NCI-H226 (cell line): ENCODE measurements at places on chromosomes 6 and 20.

DNA sequence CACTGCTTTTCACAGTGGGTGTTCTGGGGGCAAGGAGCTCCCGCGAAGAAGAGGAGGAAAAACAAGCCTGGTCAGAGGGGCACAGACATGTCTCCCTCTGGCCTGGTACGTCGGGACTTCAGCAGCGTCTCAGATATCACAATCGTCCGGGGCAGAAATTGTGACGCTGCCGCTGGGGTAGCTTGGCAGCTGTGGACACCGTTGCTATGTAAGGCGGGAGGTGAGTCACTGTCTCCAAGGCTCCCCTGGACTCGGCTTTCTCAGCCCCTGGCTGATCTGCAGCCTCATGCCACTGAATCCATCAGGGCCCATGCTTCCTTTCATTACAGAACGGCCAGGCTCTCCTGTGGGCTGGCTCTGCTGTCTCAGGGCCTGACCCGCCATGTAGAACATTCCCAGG, 98.7 kb downstream of the SULF2 start:
- DNase-seq, result no peak

GRCh38 chr20:63501818-63502670, 3.2 kb upstream of the EEF1A2 start:
- no peak for DNase-seq

- peak; percentile 79 for DNase-seq
Measured at GRCh38 chr6:146851837-146852236, 253.1 kb downstream of the ADGB start.

DNA sequence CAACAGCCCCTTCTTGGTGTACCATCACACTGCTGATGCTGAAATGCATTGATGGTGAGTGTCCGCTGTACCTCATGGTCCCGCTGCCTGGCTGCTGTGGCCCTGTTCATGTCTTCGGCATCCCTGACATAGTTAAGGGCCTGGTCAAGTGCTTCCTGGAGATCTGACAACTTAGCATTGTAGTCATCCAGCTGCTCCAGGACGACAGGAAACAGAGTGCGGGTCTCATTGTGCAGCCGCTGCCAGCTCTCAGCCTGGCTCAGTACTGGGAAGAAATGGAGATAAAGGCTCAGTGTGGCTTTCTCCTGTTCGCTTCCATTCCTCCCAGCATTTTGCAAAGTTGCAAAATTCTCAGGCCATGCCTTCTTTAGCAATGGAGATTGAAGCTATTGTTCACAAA, 81.8 kb downstream of the LAMA4 start:
- DNase-seq, result no peak

DNA sequence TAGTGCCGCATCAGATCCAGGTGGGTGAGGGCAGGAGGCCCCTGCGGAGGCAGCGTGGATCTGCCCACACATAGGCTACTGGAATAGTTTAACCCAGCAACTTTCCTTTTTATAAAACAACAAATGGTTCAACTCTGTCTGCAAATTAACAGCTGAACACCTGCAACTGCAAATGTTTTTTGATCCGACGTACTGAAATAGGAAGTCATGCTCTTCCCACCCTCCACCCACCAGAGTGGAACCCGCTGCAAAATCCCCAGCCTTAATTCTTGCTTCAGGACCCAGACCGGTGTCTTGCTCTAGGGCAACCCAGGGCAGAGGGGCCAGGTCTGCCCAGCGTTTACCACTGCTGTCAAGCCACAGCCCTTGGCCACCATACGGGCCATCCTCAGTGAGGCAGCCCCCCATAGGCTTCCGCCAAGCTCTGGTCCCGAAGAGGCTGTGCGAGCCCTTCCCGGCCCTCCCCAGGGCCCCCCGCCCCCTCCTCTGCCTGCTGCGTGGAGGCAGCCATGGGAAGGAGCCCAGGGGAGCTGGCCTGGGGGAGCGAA, 334.3 kb downstream of the ZFAND3 start:
- DNase-seq, result no peak

- DNase-seq, result no peak
Measured at GRCh38 chr20:43900496-43900895, 14.2 kb upstream of the TOX2 start.

GRCh38 chr20:12699374-12700228, 309.2 kb upstream of the SPTLC3 start:
- no peak for DNase-seq

- no peak for DNase-seq
Measured at GRCh38 chr6:34388421-34388820, 4.0 kb downstream of the NUDT3 start.

GRCh38 chr20:63850689-63851547, 10.4 kb upstream of the ABHD16B start:
- DNase-seq, result no peak

GRCh38 chr6:84346372-84346771, 118.9 kb upstream of the CEP162 start:
- no peak for DNase-seq

- DNase-seq, result no peak
Measured at GRCh38 chr6:31794294-31794865, 1.2 kb downstream of the VARS1 start.

DNA sequence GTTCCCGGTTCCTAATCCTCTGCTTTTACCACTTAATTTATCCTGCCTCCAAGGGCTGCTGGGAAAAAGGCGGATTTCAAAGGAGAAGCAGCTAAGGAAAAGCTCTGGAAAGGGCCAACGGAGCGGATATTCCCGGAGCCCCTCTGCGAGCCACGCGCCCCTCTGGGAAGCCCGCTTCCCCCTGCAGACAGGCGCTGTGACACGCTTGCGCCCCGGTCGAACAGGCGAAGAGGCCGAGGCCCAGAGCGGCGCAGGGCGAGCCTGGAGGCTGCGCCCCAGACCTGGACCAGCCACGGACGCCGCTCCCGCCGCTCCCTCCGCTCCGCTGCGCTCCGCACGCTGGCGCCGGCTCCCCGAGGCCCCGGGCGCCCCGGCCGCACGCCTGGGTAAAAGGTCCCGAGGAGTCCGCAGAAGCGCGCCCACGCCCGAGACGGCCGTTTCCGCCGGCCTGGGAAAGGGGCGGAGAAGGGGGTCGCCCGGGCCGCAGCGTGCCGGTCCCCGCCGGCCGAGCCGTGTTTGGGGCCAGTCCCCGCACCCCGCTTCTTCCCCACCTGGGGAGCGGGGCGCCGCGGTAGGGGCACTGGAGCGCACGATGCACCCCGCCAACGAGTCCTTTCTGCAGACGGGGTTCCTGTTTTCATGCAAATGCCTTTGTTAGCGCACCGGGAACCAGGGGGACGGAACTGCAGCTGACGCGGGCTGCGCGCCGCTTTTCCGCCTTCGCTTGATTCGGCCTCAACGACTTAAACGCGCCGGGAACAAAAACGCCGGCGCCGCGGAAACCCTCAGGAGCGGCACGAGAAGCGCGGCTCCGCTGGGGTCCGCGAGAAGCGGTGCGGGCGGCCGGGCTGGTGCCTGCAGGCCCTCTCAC, 91.9 kb upstream of the SIRPA start:
- DNase-seq, result no peak

- no peak for DNase-seq
Measured at GRCh38 chr6:137731960-137732616, 135.0 kb upstream of the TNFAIP3 start.

DNA sequence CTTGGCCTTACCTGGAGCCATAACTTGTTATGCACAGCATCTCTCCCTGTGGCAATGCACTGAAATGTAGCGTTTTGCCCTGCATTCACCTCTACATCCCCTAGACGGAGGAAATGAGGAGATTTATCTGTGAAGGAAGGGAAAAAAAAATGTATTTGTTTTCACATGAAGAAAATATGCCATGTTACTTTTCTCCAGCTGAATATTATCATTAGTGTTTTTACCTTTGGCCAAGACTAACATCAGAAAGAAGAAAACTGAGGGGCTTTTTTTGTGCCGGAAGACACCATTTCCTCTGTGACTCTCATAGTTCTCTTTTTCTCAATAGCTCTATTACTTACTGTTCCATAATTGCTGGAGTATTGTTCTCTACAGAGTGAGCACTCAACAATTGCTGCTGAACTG, 280.4 kb downstream of the PTPRK start:
- no peak for DNase-seq

- no peak for DNase-seq
Measured at GRCh38 chr6:139846538-139847456, 472.3 kb upstream of the CITED2 start.

- DNase-seq, result no peak
Measured at GRCh38 chr20:25042531-25043498, 15.1 kb downstream of the ACSS1 start.

- DNase-seq, result no peak
Measured at GRCh38 chr6:75512591-75512990, 19.0 kb upstream of the FILIP1 start.

- no peak for DNase-seq
Measured at GRCh38 chr20:21956591-21956990, 251.1 kb downstream of the PAX1 start.

DNA sequence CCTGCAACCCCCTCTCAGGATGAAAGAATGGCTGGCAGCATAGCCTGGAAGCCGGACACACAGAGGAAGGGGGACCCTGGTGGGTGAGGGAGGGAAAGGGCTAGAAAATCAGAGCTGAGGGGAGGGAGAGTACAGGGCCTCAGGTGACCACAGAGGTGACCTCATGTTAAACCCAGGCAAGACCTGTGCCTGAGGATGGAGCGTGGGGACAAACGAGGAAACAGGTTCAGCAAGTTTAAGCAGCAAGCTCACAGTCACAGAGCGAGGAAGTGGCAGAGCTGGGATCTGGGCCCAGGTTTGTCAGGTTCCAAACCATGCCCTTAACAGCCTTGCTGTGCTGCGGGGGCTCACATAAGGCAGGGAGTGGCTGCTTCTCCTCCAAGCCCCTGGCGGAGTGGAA, 4.0 kb upstream of the BPI start:
- DNase-seq, result no peak

GRCh38 chr6:106114492-106114891, 28.4 kb downstream of the PRDM1 start:
- no peak for DNase-seq

DNA sequence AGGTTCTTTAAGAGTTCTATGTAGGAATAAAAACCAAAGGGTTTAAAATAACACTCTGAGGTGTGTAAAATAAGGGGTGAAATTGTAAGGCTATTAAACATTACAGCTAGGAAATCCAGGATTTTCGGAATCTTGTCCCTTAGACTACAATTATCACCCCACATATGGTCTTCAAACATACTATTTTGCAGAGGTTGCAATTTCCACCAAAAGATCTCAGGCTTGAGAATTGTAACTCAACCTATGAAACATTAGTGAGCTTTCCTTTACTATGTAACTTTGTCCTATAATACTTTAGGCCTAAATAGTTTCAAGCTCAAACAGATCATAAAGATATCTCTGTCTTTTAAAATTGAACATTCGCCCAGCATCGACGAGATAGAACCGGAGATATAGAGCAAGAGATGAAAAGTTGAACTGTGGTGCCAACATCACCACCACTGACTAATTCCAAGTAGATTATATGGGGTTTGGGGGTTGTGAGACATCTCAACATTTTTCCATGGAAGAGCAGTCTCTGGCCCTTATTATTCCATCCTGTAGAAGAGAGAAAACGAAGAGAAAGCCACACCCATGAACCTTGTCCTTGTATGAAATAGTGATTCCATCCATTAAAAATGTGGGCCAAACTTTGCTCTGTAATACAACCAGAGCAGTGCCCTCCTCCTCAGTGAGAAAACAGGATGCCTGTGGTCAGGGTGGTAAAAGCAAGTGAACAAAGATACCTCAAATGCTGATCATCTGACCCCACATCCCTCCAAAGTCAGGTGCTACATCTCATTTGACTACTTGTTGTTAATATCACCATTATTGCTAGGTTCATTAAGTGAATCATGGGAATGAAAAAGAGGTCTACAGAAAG, 284.5 kb upstream of the GJE1 start:
- peak; percentile 68 for DNase-seq

GRCh38 chr6:89050155-89050554, 30.4 kb upstream of the PNRC1 start:
- peak; percentile 28 for DNase-seq

GRCh38 chr20:55515832-55516231, 489.5 kb downstream of the CBLN4 start:
- DNase-seq, result peak; percentile 81

GRCh38 chr6:15444081-15444731, 198.3 kb downstream of the JARID2 start:
- DNase-seq, result no peak

DNA sequence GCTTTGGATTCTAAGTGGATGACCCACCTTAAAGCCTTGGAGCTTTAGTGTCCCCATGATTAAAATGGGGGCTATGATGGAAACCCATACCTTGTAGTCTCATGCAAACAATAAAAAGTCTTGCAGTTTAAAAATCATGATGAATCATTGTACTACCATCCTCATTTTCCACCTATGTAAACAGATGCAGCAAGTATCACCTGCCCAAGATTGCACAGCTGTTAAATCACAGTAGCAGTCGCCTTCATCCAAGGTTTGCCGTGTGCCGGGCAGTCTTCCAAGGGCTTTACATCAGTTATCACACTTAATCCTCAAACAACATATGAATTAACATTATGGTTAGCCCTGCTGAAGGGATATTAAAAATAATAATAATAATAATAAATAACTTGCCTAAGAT, 210.3 kb downstream of the FOXA2 start:
- no peak for DNase-seq

DNA sequence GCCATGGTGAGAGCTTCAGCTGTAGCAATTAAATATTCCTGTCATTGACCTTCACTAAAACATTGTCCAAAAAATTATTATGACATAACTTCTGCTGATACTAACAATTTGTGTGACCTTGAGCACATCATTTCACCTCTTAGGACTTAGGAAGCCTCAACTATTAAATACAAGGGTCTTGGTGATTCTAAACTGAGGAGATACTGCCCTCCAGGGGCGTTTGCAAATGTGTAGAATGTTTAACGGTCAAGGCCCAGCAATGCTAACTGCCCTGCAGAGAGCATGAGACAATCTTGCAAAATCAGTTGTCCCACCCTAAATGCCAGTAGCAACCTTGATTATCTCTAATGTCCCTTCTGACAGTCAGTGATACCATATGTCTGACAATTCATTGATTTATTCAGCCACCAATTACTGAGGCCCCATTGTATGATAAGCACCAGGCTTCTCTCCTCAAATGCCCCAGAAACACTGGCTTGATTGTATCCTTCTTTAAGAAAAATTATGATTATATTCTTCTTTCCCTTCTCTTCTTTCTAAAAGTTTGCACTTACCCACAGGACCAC, 284.1 kb upstream of the PLN start:
- no peak for DNase-seq

DNA sequence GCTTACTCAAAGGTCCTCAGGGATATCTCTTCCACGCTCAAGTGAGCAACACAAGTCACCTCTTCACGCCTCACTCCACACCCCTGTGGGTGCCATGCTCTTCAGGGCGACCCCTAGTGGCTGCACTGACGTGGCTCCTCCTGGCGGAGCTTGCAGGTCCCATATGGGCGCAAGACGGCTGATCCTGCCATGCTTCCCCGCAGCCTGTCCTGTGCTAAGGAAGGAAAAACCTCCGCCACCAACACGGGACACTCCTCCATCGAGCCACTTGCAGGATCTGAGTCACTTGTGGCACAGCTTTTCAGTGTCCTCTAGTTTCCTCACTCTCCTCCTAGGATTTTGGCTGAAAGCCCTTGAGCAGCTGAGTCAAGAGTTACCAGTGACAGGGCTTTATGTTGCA, 90.7 kb downstream of the KHDC1L start:
- no peak for DNase-seq

GRCh38 chr20:13355941-13356486, 134.9 kb downstream of the ISM1 start:
- no peak for DNase-seq
